ENCODE measurements at places on chromosomes 13 and 19. TPM values are rescaled to one million over a fixed set of nuclear protein-coding genes. Genes with fewer than 3 reads are reported as not detected.
A peak's percentile ranks its signal among the peaks of the same experiment; 100 is the strongest.

- no peak for DNase-seq
Measured at GRCh38 chr19:44988896-44989556, 12.2 kb upstream of the RELB start.

DNA sequence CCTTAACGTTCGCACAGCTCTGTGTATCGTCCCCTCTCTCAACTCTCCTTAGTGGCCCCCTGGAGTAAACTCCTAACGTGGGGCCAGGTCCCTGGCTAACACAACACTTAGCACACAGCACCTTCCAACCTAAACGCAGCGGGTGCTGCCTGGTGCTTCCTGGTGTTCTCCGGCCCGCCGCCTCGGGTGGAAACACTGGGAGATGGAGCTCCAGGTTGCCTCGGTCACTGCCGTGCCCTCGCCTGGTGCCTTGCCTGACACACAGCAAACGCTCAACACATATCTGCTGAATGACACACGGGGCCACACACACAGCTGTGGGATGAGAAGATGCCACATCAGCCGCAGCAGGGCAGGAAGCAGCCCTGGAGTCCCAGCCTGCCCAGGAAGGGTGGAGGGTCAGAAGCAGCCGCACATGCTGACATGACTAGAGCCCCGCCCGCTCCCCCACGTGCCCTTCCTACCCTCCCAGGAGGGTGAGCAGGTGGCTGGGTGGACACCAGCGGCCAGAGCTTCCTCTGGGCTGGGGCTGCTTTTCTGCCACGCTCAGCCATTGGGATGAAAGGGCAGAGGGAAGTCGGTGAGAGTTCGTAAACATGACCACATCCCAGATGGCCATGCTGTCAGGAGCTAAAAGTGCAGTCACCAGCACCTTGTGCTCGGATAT lies 6.6 kb downstream of the PEPD start:
- DNase-seq: no peak

DNA sequence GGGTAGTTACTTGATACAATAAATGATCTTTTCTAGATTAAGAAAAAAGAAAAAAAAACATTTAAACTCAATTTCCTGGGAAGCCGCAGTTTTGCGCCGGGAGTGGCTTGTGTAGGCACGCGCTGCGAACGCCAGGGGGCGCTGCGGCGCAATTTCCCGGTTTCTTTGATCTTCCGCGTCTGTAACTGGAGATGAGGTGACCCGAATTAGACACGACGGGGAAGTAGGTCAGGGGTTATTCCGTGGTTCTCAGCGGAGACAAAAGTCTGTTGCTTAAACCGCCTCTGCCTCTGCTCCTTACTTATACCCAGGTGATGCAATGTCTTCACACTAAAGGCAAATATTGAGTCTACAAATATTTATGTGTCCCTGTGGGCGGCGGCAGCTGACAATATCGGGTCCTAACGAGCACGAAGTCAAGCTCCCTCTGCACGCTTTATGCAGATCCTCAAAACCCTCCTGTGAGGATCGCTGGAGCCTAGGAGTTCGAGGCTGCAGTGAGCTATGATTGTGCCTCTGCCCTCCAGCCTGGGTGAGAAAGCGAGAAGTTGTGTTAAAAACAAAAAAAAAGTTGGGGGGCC lies 15.2 kb downstream of the STXBP2 start:
- DNase-seq: peak; percentile 92

The PRR19 gene
- 0.33 TPM for total RNA-seq

GRCh38 chr19:17125062-17125727 lies 49.6 kb downstream of the MYO9B start:
- DNase-seq: no peak

DNA sequence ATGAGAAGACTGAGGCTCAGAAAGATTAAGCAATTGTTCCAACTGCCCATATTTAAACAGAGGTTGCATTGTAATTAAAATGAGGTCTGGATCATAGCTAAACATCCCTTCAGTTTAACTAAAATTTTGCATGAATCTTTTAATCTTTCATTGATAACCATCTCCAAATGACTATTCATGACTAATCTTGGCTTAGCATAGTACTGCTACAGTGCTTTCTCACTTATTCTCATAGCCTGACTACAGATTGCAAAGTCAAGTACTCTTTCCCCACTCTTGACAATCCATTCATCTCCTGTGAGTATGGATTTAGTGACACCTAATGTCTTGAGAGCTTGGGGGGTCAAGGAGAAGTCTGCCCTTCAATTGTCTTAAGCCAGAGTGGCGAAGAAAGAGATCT lies 258.4 kb downstream of the RFC3 start:
- no peak for DNase-seq

DNA sequence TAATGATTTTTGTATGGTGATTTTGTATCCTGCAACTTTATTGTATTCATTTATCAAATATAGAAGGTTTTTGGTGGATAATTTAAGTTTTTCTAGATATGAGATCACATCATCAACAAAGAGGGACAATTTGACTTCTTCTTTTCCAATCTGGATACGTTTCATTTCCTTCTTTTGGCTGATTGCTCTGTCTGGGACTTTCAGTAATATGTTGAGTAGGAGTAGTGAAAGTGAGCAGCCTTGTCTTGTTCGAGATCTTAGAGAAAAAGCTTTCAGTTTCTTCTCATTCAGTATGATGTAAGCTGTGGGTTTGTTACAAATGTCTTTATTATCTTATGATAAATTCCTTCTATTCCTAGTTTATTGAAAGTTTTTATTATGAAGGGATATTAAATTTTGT lies 352.0 kb upstream of the DACH1 start:
- DNase-seq: no peak

DNA sequence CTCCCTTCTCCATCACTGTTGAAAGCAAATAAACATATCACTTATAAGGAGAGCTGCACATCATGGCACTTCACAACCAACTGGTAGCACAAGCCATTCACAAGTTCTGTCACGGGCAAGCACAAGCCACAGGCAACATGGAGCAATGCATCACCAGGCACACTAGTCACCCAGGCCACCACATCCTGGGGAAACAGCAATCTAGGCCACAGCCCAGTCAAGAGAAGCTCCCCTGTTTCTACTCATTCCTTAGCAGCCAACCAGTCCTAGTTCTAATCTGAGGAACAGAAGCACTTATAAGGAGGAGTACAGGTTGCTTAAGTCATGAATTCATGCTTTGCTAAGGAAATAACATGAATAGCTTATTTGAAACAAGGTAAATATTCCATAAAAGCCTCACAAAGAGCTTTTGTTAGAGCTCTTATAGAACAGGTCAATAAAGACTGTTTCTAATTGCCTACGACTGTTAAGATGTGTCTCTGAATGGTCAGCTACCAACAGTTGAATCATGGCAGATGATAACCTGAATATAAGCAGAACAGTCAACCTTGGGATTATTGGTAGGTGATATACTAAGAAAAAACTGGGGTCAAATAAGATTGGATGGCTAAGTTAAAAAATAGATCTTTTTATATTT lies 169.0 kb downstream of the TBC1D4 start:
- no peak for DNase-seq

The ATP4A gene
- not detected for total RNA-seq

All from breast epithelium (tissue), 4 donors.